ENCODE measurements at places on chromosomes 2 and 18.

GRCh38 chr2:1571477-1572417 lies 158.5 kb downstream of the TPO start:
- DNase-seq, result no peak

DNA sequence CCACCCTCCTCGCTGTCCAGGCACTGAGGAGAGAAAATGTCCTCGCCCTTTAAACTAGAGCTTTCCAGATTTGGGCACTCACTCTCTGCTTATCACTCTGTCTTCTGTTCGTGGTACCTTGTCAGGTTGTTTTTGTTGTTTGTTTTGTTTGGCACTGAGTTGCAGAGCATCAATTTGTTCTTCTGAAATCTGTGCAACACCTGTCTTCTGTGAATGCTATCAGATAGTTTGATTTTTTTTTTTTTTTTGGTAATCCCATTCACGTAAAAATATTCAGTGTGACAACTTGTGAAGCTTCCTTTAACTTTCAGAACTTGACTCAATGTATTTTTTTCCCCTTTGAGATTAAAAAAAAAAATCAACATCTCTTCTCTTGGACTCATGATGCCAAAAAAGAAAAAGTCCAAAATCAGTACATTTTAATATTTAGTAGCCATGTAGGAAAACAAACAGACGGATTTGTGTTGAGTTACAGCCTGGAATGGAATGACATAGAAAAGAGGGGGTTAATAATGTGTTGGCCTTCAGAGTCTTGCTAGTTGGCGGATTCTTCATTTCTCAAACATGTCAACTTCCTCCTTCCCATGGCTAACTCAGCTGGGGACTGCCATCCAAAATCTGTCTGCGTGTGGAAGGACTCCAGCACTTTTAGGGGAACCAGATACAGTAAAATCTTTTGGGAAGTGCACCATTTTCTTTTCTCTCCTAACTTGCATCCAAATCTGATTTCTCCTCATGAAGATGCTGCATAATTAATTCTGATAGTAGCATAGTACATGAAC lies 1.6 kb downstream of the TMEM178A start:
- no peak for DNase-seq

DNA sequence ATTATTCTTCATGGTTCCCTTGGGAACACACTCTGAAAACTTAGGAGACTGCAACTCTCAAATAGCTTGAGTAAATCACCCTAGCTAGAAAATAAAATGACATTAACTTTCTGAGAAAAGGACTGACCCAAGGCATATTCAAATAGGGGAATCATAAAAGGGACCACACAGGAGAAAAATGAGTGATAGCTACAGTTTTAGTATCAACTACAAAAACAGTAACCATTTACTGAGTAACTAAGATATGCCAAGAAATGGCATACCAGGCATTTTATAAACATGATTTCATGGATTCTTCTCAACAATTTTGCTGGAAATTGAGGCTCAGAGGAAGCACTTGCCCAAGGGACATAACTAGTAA lies 84.5 kb downstream of the AFF3 start:
- no peak for DNase-seq

- no peak for DNase-seq
Measured at GRCh38 chr2:113264713-113265403, 13.9 kb downstream of the PAX8 start.

- DNase-seq, result no peak
Measured at GRCh38 chr2:183179156-183179555, 54.9 kb downstream of the NUP35 start.

DNA sequence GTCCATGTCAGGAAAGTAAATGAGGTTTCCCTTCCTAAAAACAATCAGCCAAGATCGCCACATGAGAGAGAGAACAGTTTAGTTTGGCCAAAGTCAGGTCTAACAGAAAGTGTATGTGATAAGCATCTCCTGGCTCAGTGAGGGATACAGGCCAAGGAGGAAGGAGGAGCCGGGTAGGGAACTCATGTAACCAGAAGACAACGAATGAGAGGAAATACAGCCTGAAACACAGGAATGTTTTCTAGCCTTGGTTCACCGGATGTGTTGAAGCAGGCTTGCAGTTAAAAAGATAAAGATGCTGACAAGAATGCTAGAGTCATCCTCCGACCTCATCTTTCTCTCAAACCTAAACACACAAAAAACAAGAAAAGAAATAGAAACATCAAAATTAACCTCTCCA lies 283.9 kb upstream of the SIX2 start:
- no peak for DNase-seq

DNA sequence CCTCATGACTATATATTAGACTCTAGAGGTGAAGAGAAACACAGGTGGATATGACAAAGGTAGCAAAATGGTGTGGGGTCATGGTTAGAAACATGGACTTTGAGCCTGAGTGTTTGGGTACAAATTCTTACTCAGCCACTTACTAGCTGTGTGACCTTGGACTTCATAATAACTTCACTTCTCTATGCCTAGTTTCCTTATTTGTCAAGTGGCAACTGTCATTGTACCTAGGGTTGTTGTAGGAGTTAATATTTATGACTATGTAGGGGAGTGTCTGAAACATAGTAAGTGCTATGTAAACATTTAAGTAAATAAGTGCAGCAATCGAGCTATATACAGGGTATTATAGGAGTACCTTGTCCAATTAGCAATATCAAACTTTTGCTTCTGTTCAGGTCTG lies 49.7 kb upstream of the RAPH1 start:
- DNase-seq, result no peak

GRCh38 chr2:18156002-18156401 lies 277.5 kb downstream of the KCNS3 start:
- no peak for DNase-seq

GRCh38 chr2:104050656-104051242 lies 803.2 kb upstream of the POU3F3 start:
- DNase-seq, result no peak

DNA sequence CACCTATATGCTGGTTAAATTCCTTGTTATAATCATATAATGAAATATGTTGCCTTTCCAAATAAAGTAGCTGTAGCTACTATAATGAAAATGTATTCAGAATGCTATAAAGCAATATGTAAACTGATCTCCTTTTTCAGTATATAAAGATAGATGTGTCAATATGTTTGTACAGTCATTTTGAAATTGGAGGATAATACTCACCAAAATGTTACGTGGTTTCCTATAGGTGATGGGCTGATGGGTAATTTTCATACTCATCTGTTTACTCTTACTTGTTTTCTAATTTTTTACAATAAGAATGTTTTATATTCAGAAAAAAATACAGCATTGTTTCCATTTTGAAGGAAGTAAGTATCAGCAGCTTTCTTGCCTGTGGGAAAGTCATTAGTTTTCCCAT lies 70.2 kb downstream of the PRKRA start:
- no peak for DNase-seq

GRCh38 chr18:13493725-13494124 lies 232.6 kb downstream of the FAM210A start:
- no peak for DNase-seq

DNA sequence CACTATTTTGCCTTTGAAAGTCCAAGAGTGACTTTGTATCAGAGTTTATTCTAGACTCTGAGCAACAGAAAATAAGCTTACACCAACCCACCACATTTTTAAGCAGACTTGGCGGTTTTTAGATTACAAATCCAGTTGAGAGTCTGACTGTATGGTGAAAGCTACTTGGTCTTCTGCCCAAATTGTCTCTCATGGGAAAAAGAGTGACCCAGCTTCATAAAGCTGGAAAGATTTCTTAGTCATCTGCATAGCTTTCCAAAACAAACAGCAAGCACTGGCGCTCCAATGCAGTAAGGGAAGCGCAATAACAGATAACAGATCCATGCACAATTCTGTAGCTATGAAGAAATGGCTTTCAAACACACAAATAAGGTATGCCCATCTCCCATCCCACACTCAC lies 7.1 kb downstream of the DSG1 start:
- no peak for DNase-seq

DNA sequence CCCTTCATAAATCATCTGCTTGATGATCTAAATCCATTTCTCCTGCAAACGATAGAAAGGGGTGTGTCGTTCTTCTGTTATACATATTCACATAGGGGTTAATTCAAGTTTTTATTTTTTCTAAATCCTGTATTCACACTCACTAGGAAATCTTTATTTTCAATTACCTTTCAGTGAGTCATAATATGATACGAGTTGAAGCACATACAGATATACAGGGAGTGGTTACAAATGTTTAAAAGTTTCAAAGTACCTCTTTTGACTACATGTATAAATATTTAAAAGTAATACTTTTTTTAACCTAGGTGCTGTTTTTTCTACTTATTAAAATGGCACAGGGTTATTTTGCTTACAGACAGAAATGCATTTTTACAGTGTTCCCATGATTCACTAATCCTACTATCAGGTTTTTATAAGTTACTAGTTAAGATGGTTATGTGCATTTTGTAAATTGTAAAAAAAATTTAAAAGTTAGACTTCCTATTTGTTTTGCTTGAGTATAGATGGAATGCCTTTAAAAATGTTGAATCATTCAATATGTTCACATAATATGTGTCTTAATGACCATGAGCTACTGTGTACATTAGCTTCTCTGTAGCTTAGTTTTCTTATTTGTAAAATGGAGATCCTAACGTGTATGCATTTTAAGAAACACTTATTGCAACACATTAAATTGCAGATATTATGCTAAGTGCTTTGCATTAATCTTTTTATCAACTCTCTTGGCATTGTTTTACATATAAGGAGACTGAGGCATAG lies 1378.1 kb downstream of the DSC3 start:
- DNase-seq, result no peak

GRCh38 chr2:20149703-20150030 lies 75.3 kb downstream of the SDC1 start:
- DNase-seq, result no peak

- DNase-seq, result no peak
Measured at GRCh38 chr18:56248610-56249235, 389.7 kb downstream of the TXNL1 start.

- DNase-seq, result no peak
Measured at GRCh38 chr18:5662586-5663090, 118.8 kb upstream of the EPB41L3 start.

- DNase-seq, result no peak
Measured at GRCh38 chr2:103773884-103774283, 1012.1 kb downstream of the TMEM182 start.

DNA sequence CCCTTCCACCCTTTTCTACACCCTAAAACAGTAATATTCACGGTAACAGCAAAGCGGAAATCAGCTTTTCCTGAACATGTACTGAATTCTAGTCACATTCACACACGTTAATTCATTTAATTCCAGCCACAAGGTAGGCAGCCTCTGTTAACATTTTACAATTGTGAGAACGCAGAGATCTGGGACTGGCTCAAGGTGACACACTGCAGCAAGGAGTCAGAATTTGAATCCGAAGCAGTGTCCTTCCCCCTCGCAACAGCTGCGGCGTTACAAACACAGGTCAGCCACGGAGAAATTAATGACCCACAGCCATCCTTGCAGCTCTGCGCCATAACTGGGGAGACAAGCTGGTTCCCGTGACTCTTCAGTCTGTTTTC lies 818 bp upstream of the SLC20A1 start:
- DNase-seq, result no peak

- DNase-seq, result no peak
Measured at GRCh38 chr2:77521548-77521891, 656 bp downstream of the LRRTM4 start.

GRCh38 chr2:156009293-156009692 lies 323.2 kb downstream of the NR4A2 start:
- DNase-seq, result no peak

DNA sequence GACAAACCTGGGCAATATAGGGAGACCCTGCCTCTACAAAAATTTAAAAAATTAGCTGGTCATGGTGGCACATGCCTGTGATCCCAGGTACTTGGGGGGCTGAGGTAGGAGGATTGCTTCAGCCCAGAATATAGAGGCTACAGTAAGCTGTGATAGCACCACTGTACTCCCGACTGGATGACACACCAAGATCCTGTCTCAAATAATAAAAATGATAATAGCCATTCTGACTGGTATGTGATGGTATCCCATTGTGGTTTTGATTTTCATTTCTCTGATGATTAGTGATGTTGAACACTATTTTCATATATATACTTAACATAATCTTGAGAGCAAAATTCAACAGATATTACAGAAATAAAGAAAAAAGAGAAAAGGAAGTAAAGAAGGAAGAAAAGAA lies 1491.0 kb upstream of the PIK3C3 start:
- DNase-seq, result no peak

- DNase-seq, result no peak
Measured at GRCh38 chr2:154392256-154392655, 306.2 kb upstream of the KCNJ3 start.

DNA sequence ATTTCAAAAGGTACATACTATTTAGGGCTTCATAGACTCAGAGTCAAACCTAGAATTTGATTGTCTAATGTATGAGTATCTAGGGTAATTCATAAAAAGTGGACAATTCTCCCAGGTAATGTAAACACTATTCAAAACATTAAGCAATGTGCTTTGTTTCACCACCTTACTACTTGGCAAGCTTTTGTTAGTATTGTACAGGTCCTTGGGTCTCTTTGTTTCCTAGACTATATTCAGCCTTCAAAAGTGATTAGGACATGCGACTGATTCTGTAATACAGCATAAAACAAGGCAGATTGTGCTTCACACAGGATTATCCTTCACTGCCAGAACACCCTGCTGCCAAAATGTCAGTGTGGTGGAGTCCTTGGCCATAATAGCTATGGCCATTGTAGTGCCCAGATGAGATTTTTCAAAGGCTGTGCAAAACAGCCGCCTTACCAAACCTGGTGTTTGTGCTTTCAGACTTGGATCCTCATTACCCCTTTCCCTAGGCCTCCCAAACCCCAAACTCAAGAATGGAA lies 90.1 kb upstream of the CAVIN2 start:
- no peak for DNase-seq

DNA sequence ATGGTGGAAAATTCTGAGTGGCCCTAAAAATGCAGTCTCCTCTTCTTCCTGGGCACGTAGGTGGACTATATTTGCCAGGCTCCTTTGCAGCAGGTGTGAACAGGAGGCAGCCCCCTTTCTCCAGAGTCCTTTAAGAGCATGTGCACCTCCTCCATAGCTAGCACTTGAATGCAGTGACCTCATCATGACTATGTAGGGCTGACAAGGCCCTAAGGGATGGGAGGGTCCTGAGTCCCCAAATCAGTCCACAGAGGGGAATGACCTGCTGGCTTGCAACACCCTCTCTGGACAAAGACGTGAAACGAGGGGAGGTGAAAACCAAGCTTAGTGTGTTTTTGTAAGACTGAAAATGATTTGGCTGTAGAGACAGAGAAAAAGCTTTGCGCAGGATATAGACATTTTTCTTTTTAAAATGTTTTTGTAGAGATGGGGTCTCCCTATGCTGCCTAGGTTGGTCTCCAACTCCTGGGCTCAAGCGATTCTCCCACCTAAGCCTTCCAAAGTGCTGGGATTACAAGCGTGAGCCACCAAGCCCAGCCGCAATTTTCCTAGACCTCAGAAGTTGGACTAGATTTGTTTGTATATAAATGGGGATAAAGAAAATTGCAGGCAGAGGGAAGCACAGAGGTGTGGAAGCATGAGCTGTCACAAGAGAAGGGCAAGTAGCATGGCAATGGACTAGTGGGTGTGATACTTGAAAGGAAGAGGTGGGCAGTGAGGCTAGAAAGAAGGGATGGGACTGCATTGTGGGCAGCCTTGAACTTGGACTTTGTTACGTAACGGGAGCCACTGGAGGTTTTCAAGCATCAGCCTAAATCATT lies 28.8 kb downstream of the LONRF2 start:
- DNase-seq, result no peak

GRCh38 chr2:180647221-180647620 lies 333.2 kb upstream of the UBE2E3 start:
- DNase-seq, result no peak

Measured in stimulated activated CD8-positive, alpha-beta memory T cell treated with anti-CD3 and anti-CD28 coated beads, Interleukin-15, amount 100 ng/mL, for 48 hours (primary cell).